T-cell (primary cell): ENCODE measurements at places on chromosomes 6 and 20. TPM values are rescaled to one million over a fixed set of nuclear protein-coding genes. Genes with fewer than 3 reads are reported as not detected.

DNA sequence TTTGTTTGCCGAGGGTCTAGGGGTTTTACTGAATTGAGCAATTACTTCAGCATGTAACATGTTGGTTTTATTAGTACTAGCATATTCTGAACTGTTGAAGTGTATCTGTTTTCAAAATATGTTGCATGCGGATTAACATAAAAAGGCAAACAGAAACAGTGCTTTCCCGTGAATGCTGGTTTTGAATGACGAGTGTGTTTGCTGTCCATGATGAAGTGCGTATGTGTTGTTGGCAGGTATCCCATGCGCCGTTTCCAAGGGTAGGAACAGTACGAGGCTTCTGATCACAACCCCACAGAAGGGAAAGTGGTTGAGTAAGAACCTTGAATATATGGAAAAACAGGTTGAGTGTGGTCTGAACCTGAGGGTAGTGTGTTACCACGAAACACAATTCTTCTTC lies 232.9 kb downstream of the SAMD5 start:
- no peak overlapping the region for H3K4me3 ChIP-seq
- H3K27me3 ChIP-seq = no peaks in the 10 kb centered on the region
- no peaks in the 10 kb centered on the region for H3K4me1 ChIP-seq
- no peak overlapping the region for H3K27ac ChIP-seq

DNA sequence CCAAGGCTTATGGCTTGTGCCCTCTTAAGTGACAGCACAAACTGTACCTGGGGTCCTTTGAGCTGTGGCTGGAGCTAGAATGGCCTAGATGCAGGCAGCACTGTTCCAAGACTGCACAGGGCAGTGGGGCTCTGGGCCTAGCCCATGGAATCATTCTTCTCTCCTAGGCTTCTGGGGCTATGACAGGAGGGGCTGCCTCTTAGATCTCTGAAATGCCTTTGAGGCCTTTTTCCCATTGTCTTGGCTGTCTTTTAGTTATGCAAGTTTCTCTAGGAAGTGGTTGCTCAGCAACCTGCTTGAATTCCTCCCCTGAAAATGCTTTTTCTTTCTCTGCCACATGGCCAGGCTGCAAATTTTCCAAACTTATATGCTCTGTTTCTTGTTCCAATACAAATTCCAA lies 183.4 kb downstream of the WDR27 start:
- H3K4me1 ChIP-seq = no peaks in the 10 kb centered on the region
- no peak for DNase-seq
- no peaks in the 10 kb centered on the region for H3K36me3 ChIP-seq
- no peak overlapping the region for H3K27ac ChIP-seq

TBXT gene
- total RNA-seq = not detected

- H3K4me3 ChIP-seq = no peak overlapping the region
- no peaks in the 10 kb centered on the region for H3K4me1 ChIP-seq
- no peak overlapping the region for H3K27ac ChIP-seq
- no peaks in the 10 kb centered on the region for H3K27me3 ChIP-seq
- no peak for DNase-seq
- H3K36me3 ChIP-seq = peaks cover 2% of the 10 kb centered on the region
Measured at GRCh38 chr20:13525225-13525940, 113.3 kb downstream of the TASP1 start.

DNA sequence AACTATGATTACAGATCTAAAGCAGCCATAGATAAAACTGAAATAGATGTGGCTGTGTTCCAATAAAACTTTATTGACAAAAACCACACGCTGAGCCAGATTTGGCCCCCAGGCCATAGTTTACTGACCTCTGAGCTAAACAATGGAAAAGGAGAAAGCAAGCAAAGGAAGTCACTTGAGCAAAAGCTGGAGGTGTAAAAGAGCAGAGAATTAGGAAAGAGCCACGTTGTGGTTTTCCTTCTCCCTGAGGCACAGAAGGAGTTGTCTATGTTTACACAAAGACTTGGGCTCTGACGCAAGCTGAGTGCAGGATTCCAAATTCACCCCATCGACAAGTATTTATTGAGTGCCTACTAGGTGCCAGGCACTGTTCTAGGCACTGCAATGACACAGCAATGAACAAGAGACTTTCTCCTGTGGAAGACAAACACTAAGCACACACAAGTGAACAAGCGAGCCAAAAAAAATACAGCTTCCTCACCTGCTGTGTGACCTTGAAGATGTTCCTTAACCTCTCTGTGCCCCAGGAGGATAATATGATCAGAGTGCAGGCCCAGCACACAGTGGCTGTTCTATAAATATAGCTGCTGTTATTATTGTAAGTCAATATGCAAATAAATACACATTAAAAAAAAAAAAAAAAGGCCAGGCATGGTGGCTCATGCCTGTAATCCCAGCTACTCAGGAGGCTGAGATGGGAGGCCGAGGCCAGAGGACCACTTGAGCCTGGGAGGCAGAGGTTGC lies 75.4 kb upstream of the PTPN1 start:
- no peaks in the 10 kb centered on the region for H3K36me3 ChIP-seq
- DNase-seq = no peak
- H3K27ac ChIP-seq = no peak overlapping the region
- H3K4me3 ChIP-seq = no peak overlapping the region

GRCh38 chr6:121965739-121966138 lies 433.7 kb upstream of the HSF2 start:
- H3K4me1 ChIP-seq = no peaks in the 10 kb centered on the region
- no peak for DNase-seq
- no peak overlapping the region for H3K27ac ChIP-seq
- no peaks in the 10 kb centered on the region for H3K36me3 ChIP-seq
- no peak overlapping the region for H3K4me3 ChIP-seq

- H3K36me3 ChIP-seq = no peaks in the 10 kb centered on the region
- H3K27ac ChIP-seq = no peak overlapping the region
- DNase-seq = no peak
- no peaks in the 10 kb centered on the region for H3K4me1 ChIP-seq
- H3K4me3 ChIP-seq = no peak overlapping the region
- peaks cover 7% of the 10 kb centered on the region for H3K27me3 ChIP-seq
Measured at GRCh38 chr20:48912065-48912464, 9.4 kb upstream of the ARFGEF2 start.

CD109 gene
- 0.63 TPM for total RNA-seq

TREM1 gene
- total RNA-seq = not detected

FERMT1 gene
- total RNA-seq = not detected

DNA sequence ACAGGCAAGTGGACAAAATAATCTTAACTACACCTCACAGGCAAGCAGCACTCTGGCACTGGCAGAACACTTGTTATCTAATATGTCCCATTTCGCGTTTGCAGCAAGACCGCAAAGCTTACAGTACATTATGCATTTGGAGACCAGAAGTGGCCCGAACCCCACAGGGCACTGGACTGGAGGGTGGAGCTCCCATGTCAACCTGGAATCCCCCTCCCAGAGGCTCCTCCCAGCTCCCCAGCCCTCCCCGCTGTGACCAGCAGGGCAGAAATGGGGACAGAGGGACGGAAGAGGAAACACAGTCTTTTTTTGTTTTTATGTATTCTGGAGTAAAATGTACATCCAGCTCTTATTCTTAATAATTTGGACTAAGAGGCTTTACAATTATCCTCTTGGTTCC lies 263.7 kb downstream of the SMOC2 start:
- no peak for DNase-seq
- no peaks in the 10 kb centered on the region for H3K36me3 ChIP-seq
- H3K27me3 ChIP-seq = peaks cover 20% of the 10 kb centered on the region
- H3K4me3 ChIP-seq = no peak overlapping the region

MATN4 gene
- not detected for total RNA-seq

GRCh38 chr6:37481711-37482605 lies 17.7 kb downstream of the CCDC167 start:
- no peaks in the 10 kb centered on the region for H3K27me3 ChIP-seq
- no peaks in the 10 kb centered on the region for H3K4me1 ChIP-seq
- no peak overlapping the region for H3K4me3 ChIP-seq

DNA sequence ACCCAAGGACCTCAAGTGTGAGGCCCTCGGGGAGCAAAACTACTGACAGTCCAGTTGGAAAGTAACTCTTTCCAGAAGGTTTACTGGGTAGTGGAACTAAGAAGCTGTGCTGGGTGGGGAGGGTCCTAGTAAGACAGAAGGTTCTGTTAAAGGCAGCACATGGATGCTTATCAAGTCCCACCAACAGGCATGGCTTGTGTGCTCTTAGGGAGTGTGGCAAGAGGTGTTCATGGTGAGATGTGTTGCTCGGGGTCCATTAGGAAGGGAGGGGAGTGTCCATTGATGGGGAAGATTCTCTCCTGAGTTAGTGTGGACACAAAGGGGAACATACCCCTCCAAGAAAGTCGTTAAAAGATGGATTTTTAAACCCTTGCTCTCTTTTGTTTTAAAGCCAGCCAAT lies 120.6 kb downstream of the LY86 start:
- DNase-seq = no peak
- no peak overlapping the region for H3K27ac ChIP-seq
- H3K36me3 ChIP-seq = no peaks in the 10 kb centered on the region
- peaks cover 22% of the 10 kb centered on the region for H3K4me1 ChIP-seq
- no peak overlapping the region for H3K4me3 ChIP-seq
- H3K27me3 ChIP-seq = peaks cover 24% of the 10 kb centered on the region

DNA sequence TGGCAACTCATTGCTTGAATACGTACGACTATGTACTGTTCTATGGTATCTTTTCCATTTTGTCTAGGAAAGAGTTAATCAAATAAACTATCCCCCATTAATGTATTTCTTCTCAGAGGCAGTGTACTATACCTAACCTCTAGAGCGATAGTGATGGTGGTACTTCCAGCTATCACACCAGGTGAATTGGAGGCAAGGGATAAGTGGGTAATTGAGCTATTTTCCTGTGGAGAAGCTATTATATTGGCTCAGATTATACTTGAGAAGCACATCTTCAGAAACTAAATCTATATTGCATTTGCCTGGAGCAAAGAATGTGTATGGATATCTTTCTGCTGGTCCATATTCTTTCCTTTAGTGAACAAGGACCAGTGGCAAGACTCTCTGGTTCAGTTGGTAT lies 430.7 kb upstream of the KHDRBS2 start:
- H3K4me3 ChIP-seq = no peak overlapping the region
- no peak overlapping the region for H3K27ac ChIP-seq
- no peaks in the 10 kb centered on the region for H3K27me3 ChIP-seq
- no peak for DNase-seq

AK9 gene
- total RNA-seq = 7.9 TPM

TNF gene
- 25.0 TPM for total RNA-seq

- H3K36me3 ChIP-seq = no peaks in the 10 kb centered on the region
- H3K4me3 ChIP-seq = no peak overlapping the region
- no peaks in the 10 kb centered on the region for H3K4me1 ChIP-seq
- no peaks in the 10 kb centered on the region for H3K27me3 ChIP-seq
Measured at GRCh38 chr6:69647726-69648125, 149.1 kb downstream of the LMBRD1 start.

BPIFB1 gene
- total RNA-seq = not detected

DNA sequence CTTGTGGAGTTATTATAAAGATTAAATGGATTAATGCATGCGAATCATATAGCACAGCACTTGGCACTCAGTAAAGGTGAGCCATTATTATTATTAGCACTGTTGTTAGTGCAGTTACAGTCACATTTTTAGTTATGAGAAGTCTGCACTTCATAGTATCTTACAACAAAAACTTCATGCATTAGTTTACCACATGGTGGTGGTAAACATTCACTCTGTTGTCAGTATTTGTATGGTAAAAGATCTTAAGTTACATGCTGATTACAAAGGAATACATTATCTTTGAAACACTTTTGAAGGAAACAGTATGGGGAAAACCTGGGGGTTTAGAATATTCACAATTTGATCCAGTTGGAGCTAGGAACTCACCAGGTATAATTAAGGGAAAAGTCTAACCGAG lies 20.8 kb downstream of the TMEM14A start:
- no peak overlapping the region for H3K4me3 ChIP-seq
- no peaks in the 10 kb centered on the region for H3K4me1 ChIP-seq
- no peaks in the 10 kb centered on the region for H3K36me3 ChIP-seq
- no peaks in the 10 kb centered on the region for H3K27me3 ChIP-seq
- H3K27ac ChIP-seq = no peak overlapping the region

METTL24 gene
- total RNA-seq = 0.47 TPM

CFAP206 gene
- total RNA-seq = 0.35 TPM

GRCh38 chr6:83193747-83194566 lies 800 bp downstream of the RWDD2A start:
- no peak overlapping the region for H3K27ac ChIP-seq
- no peak for DNase-seq
- no peaks in the 10 kb centered on the region for H3K27me3 ChIP-seq
- no peaks in the 10 kb centered on the region for H3K36me3 ChIP-seq
- H3K4me3 ChIP-seq = peak overlapping the region; percentile 87

NTSR1 gene
- 0.63 TPM for total RNA-seq

GRCh38 chr6:109623288-109623687 lies 67.7 kb downstream of the AK9 start:
- H3K27me3 ChIP-seq = no peaks in the 10 kb centered on the region
- DNase-seq = no peak

ULBP3 gene
- 0.35 TPM for total RNA-seq

PHACTR1 gene
- total RNA-seq = 2.1 TPM

OPN5 gene
- total RNA-seq = not detected

VSX1 gene
- total RNA-seq = not detected

- H3K4me3 ChIP-seq = no peak overlapping the region
- H3K27ac ChIP-seq = no peak overlapping the region
- no peaks in the 10 kb centered on the region for H3K4me1 ChIP-seq
- DNase-seq = no peak
- H3K36me3 ChIP-seq = no peaks in the 10 kb centered on the region
Measured at GRCh38 chr6:157610451-157610999, 212.5 kb upstream of the SNX9 start.

MCUR1 gene
- 11.2 TPM for total RNA-seq

- peak overlapping the region; percentile 86 for H3K4me3 ChIP-seq
- H3K27me3 ChIP-seq = no peaks in the 10 kb centered on the region
- DNase-seq = no peak
- no peaks in the 10 kb centered on the region for H3K36me3 ChIP-seq
- peak overlapping the region; percentile 86 for H3K27ac ChIP-seq
- H3K4me1 ChIP-seq = peaks cover 19% of the 10 kb centered on the region
Measured at GRCh38 chr6:133951881-133952814, 876 bp upstream of the TBPL1 start.

DNA sequence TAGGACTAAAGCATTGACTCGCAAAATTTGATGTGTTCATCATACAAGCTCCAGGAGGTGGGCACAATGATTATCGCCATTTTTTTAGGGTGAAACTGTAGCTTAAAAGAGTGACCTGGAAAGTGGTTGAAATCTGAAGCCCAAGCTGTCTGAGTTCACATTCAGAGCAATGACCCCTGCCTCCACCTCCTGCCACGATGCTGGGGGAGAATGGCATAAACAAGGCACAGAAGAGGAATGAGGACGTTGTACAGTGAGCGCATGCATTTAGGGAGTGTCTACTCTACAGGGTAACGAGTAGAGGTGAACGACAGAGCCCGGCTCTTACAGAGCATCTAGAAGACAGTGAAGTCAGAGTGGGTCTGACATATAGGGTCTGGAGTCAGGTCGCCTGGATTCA lies 37.2 kb downstream of the CNKSR3 start:
- no peak overlapping the region for H3K27ac ChIP-seq
- no peaks in the 10 kb centered on the region for H3K4me1 ChIP-seq
- no peaks in the 10 kb centered on the region for H3K36me3 ChIP-seq
- DNase-seq = no peak

GPLD1 gene
- total RNA-seq = 1.5 TPM

GRCh38 chr6:44960898-44961297 lies 367.2 kb upstream of the RUNX2 start:
- H3K27me3 ChIP-seq = no peaks in the 10 kb centered on the region
- no peaks in the 10 kb centered on the region for H3K4me1 ChIP-seq
- H3K36me3 ChIP-seq = no peaks in the 10 kb centered on the region
- no peak for DNase-seq
- H3K27ac ChIP-seq = no peak overlapping the region
- no peak overlapping the region for H3K4me3 ChIP-seq
